Activated CD4-positive, alpha-beta memory T cell treated with anti-CD3 and anti-CD28 coated beads, Interleukin-2, amount 10 ng/mL, durations not matched to agents 7 days and 5 days (primary cell): ENCODE measurements at places on chromosomes 3 and 15. TPM values are rescaled to one million over a fixed set of nuclear protein-coding genes. Genes with fewer than 3 reads are reported as not detected.

Gene CLSTN2
- total RNA-seq: not detected

Gene CLDN18
- total RNA-seq: not detected

Gene GOLGA8J
- total RNA-seq: not detected

DNA sequence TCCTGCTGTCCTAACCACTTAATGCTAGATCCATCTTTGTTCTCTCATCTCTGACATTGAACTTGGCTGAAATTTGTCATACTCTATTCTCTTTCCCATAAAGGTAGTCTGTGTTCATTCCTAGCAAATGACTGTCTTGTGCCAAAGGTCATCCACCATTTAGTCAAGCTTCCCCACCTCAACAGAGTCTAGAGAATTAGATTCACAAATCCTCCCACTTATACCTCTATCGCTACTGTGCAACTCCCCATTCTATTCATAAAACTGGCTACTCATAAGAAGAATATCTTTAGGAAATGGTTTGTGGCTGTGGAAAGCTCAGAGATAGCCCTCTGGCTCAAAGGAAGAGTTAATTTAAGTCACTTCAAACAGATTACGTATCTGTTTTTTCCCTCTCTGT is 59.7 kb upstream of the MBNL1 start:
- H3K4me3 ChIP-seq: no peak overlapping the region
- peak overlapping the region; percentile 36 for H3K27ac ChIP-seq
- H3K4me1 ChIP-seq: peaks cover 69% of the 10 kb centered on the region
- H3K36me3 ChIP-seq: peaks cover 8% of the 10 kb centered on the region
- DNase-seq: no peak

DNA sequence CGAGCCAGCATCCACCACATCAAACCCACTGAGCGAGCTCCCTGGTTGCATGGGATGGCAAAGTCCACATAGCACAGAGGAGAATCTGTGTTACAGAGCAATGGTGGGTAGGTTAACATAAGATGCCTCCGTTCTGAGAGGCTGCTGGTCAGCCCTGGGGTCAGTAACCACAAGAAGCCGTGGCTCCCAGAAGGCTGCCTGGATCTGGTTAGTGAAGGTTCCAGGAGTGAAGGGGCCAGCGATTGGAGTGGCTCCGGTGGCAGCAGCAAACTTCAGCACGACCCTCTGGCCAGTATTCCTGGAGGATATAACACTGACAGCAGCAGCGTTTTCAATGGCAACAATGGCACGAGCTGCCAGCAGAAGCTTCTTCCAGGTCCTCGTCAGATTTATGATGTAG is 18.4 kb upstream of the PIGZ start:
- H3K4me1 ChIP-seq: no peaks in the 10 kb centered on the region
- no peak for DNase-seq
- peaks cover 26% of the 10 kb centered on the region for H3K27me3 ChIP-seq

DNA sequence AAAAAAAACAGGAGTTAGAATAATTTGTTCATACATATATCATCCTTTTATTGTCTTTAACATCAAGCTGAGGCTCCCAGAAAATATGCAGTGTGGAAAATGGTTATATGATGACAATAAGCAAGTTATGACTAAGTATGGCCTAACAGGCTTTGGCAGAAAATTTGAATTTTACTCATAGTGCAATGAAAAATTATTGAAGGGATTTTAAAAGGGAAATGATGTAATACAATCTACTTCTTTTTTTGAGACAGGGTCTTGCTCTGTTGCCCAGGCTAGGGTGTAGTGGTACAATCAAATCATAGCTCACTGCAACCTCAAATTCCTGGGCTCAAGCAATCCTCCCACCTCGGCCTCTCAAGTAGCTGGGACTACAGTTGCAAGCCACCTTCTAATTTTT is 78.7 kb downstream of the FAIM start:
- no peak for DNase-seq
- H3K27me3 ChIP-seq: no peaks in the 10 kb centered on the region
- peaks cover 10% of the 10 kb centered on the region for H3K4me1 ChIP-seq
- H3K27ac ChIP-seq: no peak overlapping the region
- H3K36me3 ChIP-seq: peaks cover 12% of the 10 kb centered on the region
- H3K4me3 ChIP-seq: no peak overlapping the region

GRCh38 chr15:74442604-74443003 is 8.8 kb upstream of the SEMA7A start:
- H3K4me3 ChIP-seq: no peak overlapping the region
- peaks cover 7% of the 10 kb centered on the region for H3K4me1 ChIP-seq
- peaks cover 9% of the 10 kb centered on the region for H3K36me3 ChIP-seq
- no peaks in the 10 kb centered on the region for H3K27me3 ChIP-seq
- no peak overlapping the region for H3K27ac ChIP-seq
- no peak for DNase-seq

GRCh38 chr15:43329217-43329959 is 985 bp downstream of the LCMT2 start:
- peaks cover 44% of the 10 kb centered on the region for H3K36me3 ChIP-seq
- peak overlapping the region; percentile 91 for H3K4me3 ChIP-seq
- no peaks in the 10 kb centered on the region for H3K27me3 ChIP-seq
- peaks cover 44% of the 10 kb centered on the region for H3K4me1 ChIP-seq
- peak overlapping the region; percentile 99 for H3K27ac ChIP-seq

GRCh38 chr15:69089258-69089657 is 71.2 kb upstream of the GLCE start:
- H3K27me3 ChIP-seq: peaks cover 19% of the 10 kb centered on the region
- H3K27ac ChIP-seq: no peak overlapping the region
- peaks cover 4% of the 10 kb centered on the region for H3K4me1 ChIP-seq
- H3K36me3 ChIP-seq: no peaks in the 10 kb centered on the region
- no peak for DNase-seq
- no peak overlapping the region for H3K4me3 ChIP-seq

- peaks cover 4% of the 10 kb centered on the region for H3K4me1 ChIP-seq
- H3K27me3 ChIP-seq: no peaks in the 10 kb centered on the region
- peaks cover 49% of the 10 kb centered on the region for H3K36me3 ChIP-seq
- no peak overlapping the region for H3K27ac ChIP-seq
- DNase-seq: no peak
Observed at GRCh38 chr15:43165801-43166325, 19.3 kb upstream of the CCNDBP1 start.

DNA sequence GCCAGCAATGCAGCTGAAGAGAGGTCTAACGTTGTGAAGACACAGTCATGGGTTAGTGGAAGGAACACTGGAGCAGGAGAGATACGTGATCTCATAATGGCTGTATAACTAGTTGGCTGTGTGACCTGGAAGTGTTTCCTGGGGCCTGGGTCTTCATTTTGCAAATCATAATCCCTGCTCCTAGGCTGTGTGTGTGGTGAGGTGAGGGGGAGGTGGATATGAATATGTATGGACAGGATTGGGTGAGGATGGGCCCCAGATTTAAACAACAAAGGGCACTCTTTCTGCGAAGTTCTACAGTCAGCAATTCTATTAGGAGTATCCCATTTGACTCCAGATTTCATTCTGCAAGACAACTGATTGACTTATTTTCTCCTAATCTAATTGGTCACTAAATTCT is 41.3 kb downstream of the ANKRD28 start:
- peaks cover 59% of the 10 kb centered on the region for H3K36me3 ChIP-seq
- no peak for DNase-seq
- H3K27ac ChIP-seq: no peak overlapping the region
- H3K27me3 ChIP-seq: no peaks in the 10 kb centered on the region
- no peak overlapping the region for H3K4me3 ChIP-seq

GRCh38 chr3:72973031-72973723 is 23.4 kb upstream of the PPP4R2 start:
- no peak for DNase-seq
- H3K27ac ChIP-seq: no peak overlapping the region
- no peak overlapping the region for H3K4me3 ChIP-seq
- H3K4me1 ChIP-seq: peaks cover 36% of the 10 kb centered on the region

GRCh38 chr3:128383316-128384235 is 83.1 kb downstream of the DNAJB8 start:
- no peaks in the 10 kb centered on the region for H3K36me3 ChIP-seq
- DNase-seq: peak; percentile 24
- no peak overlapping the region for H3K27ac ChIP-seq
- H3K4me1 ChIP-seq: no peaks in the 10 kb centered on the region
- no peaks in the 10 kb centered on the region for H3K27me3 ChIP-seq

DNA sequence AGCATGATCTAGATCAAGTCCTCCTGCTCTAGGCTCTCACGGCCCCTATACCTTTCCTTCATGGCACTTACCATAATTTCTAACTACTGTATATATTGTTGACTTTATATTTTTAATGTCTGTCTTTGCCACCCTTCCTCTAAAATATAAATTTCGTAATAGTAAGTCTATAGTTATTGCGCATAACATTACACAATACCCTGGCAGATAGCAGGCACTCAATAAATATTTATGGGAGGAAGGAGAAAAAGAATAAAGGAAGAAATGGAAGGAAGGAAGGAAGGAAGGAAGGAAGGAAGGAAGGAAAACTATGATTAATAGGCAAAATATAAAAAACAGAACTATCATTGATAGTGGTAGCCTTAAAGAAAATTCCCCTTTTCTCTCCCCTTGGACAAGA is 190.3 kb upstream of the LMCD1 start:
- no peak overlapping the region for H3K27ac ChIP-seq
- H3K36me3 ChIP-seq: no peaks in the 10 kb centered on the region
- no peaks in the 10 kb centered on the region for H3K27me3 ChIP-seq
- H3K4me3 ChIP-seq: no peak overlapping the region
- DNase-seq: no peak
- H3K4me1 ChIP-seq: no peaks in the 10 kb centered on the region

DNA sequence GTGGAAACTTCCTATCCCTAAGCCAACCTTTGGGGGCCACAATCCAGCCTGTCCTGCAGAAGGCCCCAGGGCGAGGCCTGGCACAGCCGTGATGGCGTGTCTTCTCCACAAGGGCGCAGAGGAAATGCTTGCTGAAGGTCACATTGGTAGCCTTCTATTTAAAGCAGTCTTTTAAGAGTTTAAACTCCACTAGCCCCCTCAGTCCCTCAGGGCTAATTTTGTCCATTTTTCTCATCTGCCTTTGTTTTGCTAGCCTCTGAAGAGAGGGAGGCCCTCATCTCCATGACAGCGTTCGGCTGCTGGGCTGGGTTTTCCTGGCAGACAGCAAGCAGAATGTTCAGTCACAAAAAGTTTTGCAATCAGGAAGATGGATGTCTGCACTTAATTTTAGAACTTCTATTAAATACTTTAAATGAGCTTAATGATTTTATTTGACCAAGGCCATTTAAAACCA is 40.8 kb downstream of the RARB start:
- DNase-seq: no peak
- H3K4me3 ChIP-seq: no peak overlapping the region
- H3K27me3 ChIP-seq: peaks cover 1% of the 10 kb centered on the region
- H3K27ac ChIP-seq: no peak overlapping the region
- no peaks in the 10 kb centered on the region for H3K4me1 ChIP-seq

DNA sequence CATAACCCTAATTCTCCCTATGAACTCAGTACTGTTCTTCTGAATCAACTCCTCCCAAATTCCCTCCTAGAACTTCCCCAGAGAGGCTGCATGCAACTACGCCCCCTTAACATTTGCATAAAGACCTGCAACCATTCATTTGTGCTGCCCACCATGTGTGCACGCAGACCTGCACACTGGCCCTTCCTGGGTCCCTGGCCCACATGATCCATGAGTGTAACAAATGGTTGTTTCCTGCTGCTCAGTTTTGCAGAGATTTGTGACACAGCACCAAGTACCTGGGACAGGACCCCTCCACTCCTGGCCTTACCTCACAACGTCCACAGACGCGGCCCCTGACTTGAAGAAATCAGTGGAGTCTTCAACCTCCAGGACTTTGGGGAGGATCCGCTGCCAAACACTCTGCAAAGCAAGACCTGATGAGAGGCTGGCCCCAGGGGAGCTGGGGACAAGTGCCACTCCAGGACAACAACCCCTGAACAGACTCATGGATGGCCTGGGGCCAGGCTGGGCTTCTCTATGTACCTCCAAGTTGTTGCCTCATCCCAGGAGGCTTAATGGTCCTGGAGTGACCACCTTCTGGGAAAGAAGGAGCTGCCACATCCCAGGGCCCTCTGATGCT is 33.8 kb downstream of the ALDH1L1 start:
- H3K36me3 ChIP-seq: no peaks in the 10 kb centered on the region
- H3K27me3 ChIP-seq: peaks cover 20% of the 10 kb centered on the region
- peak; percentile 5 for DNase-seq
- no peak overlapping the region for H3K27ac ChIP-seq
- H3K4me1 ChIP-seq: no peaks in the 10 kb centered on the region
- no peak overlapping the region for H3K4me3 ChIP-seq

DNA sequence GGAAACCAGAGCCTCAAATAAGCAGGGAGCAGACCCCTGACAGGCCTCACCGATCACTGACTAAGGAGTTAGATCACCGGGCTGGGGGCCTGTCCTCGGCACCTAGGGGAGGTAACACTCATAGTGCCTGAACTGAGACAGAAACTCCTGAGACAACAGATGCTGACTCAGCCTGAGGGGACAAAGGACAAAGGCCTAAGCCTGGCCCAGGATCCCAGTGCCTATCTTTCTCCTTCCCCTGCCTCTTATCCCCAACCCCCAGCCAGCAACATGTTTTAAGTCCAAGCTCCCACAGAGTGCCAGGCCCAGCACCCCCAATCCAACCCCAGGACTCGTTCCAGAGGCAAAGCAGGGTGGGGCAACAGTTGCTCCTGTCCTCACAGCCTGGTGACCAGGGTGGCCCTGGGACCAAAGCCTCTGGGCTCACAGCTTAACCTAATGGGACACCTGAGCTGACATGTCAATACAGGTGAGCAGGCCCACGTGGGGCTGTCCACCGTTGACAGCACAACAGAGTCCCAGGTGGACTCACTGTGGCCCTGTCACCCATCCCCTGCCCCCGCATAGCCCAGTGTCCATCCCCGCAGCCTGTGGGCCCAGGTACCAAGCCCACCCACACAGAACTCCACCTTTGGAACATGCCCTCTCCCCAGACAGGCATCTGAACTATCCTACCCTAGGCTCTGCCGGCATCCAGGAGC is 37.4 kb downstream of the ADCY5 start:
- no peak overlapping the region for H3K4me3 ChIP-seq
- no peaks in the 10 kb centered on the region for H3K27me3 ChIP-seq
- no peak for DNase-seq
- no peaks in the 10 kb centered on the region for H3K36me3 ChIP-seq

GRCh38 chr3:122247087-122247824 is 63.8 kb downstream of the CASR start:
- DNase-seq: no peak
- H3K27me3 ChIP-seq: peaks cover 15% of the 10 kb centered on the region
- peaks cover 25% of the 10 kb centered on the region for H3K4me1 ChIP-seq
- peaks cover 4% of the 10 kb centered on the region for H3K36me3 ChIP-seq
- H3K4me3 ChIP-seq: no peak overlapping the region
- H3K27ac ChIP-seq: no peak overlapping the region

DNA sequence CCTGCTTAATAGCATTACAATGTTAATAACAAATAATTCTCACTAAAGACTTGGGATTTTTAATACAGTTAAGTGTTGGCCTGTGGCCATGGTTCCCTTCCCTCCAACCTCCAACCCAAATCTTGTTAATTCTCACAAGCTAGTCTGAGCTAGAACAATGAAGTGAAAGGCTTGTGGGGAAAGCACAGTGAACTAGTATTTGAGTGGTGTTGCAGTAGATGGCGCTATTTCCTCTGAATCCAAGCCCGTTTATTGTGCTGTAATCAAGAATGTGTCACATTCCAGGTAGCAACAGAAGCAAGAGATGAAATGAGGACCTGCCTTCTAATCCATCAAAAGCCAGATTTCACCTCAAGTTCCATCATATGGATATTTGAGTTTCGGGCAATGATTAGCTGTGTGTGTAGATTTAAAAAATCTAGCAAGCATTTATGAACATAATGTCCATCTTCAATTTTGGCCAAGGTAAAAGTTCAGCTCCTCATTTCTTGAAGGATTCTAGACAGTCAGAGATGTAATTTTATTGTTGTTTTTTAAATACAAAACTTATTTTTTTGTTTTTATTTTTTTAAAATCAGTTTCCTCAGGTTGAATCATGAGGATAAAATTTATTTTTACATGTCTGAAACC is 160.7 kb downstream of the SQOR start:
- no peak overlapping the region for H3K4me3 ChIP-seq
- no peaks in the 10 kb centered on the region for H3K4me1 ChIP-seq
- DNase-seq: peak; percentile 18
- H3K36me3 ChIP-seq: no peaks in the 10 kb centered on the region
